ENCODE measurements at places on chromosomes 5 and 9. TPM values are rescaled to one million over a fixed set of nuclear protein-coding genes. Genes with fewer than 3 reads are reported as not detected.

DNA sequence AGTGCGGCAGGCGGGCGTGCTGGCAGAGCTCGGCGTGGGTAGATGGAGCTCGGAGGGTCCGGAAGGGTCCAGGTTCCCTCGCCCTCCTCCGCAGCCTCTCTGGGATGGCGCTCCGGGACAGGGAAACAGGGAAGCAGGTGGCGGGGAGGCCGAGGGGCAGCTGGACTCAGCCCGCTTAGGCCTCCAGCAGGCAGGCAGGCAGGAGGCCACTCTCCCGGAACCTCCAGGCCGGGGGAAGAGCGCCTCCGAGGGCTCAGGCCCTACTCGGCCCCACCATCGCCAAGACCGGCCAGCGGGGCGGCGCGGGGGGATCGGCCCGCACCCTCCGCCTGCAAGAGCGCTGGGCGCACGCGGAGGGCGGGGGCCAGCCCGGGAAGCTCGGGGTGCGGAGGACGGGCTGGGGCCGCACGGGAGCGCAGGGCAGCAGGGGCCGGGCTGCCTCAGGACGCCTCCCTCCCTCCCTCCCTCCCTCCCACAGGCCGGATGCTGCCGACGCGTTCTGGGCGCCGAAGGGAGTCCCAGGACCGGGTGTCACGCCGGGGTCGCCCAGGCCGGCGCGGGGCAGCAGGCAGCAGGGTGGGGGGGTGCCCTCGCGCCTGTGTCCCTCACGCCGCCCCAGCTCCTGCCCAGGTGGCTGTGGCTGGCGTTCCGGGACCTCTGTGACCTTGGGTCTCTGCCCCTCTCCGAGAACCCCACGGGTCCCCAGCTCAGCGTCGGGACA is 977 bp downstream of the MGAT4B start:
- peak overlapping the region; percentile 60 for H3K4me3 ChIP-seq
- DNase-seq = no peak
- H3K27me3 ChIP-seq = no peaks in the 10 kb centered on the region
- H3K4me1 ChIP-seq = peaks cover 30% of the 10 kb centered on the region

DNA sequence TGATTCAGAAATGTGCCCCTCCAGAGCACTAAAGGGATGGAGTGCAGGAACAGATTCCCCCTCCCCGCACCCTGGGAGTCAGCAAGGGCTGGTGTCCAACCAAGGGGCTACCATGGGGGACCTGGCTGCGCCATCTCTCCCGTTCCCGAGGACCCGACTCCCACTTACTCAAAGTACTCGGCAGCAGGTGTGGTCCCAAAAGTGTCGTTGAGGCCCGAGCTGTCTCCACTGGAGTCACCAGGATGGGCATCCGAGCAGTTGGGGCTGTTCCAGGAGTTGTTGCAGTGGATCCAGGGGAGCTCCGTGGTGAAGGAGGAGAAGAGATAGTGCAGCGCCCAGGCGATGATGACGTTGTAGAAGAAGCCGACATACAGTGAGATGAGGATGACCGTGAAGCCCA is 12.9 kb downstream of the SLC6A3 start:
- no peaks in the 10 kb centered on the region for H3K27me3 ChIP-seq
- H3K4me3 ChIP-seq = no peak overlapping the region
- no peak overlapping the region for H3K27ac ChIP-seq
- DNase-seq = no peak
- H3K4me1 ChIP-seq = peaks cover 2% of the 10 kb centered on the region
- H3K36me3 ChIP-seq = no peaks in the 10 kb centered on the region

GRCh38 chr5:96657068-96657467 is 5.1 kb upstream of the CAST start:
- H3K27me3 ChIP-seq = no peaks in the 10 kb centered on the region
- H3K4me3 ChIP-seq = no peak overlapping the region
- peak; percentile 80 for DNase-seq
- H3K27ac ChIP-seq = no peak overlapping the region
- H3K36me3 ChIP-seq = no peaks in the 10 kb centered on the region
- peaks cover 7% of the 10 kb centered on the region for H3K4me1 ChIP-seq

DNA sequence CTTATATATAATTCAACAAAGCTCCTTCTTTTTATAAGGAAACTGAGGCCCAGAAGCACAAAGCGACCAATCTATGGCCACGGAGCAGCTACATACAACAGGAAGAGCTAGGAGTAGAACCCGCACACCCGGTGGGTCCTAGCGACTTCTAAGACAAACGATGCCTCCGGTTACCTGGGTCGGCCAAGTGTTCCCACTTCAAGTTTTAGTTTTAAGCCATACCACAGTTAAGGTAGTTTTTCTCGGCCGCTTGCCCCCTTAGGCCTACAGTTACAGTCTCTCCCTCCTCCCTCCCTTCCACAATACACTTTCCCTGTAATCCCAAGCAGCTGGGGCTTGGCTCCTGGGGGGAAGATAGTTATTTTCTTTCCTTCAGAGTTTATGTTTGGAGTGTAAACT is 533 bp downstream of the SREK1IP1 start:
- peak overlapping the region; percentile 100 for H3K27ac ChIP-seq
- H3K36me3 ChIP-seq = peaks cover 8% of the 10 kb centered on the region
- peaks cover 15% of the 10 kb centered on the region for H3K4me1 ChIP-seq
- no peaks in the 10 kb centered on the region for H3K27me3 ChIP-seq
- DNase-seq = no peak

GRCh38 chr5:74833537-74834266 is 32.5 kb downstream of the FAM169A start:
- H3K27ac ChIP-seq = no peak overlapping the region
- no peak for DNase-seq
- no peaks in the 10 kb centered on the region for H3K36me3 ChIP-seq

DNA sequence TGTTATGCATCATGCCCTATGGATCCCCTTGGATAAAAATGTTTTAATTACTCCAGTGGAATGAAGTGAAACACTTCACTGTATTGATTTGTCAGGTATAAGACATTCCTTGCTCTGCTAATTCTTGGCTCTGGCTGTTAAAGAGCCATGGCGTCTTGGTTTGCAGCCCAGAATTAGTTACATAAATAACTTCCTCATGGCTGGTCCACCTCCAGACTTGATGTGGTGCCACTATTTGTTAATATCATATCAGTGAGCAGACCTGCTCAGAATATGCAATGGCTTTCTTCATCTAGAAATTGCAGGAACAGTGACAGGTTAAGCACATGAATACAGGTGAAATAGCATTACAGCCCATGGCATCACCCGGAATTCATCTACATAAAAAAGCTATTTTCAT is 446.9 kb upstream of the GRIN3A start:
- no peak for DNase-seq
- no peaks in the 10 kb centered on the region for H3K36me3 ChIP-seq
- H3K27me3 ChIP-seq = no peaks in the 10 kb centered on the region
- no peaks in the 10 kb centered on the region for H3K4me1 ChIP-seq
- no peak overlapping the region for H3K27ac ChIP-seq
- H3K4me3 ChIP-seq = no peak overlapping the region

- H3K4me1 ChIP-seq = no peaks in the 10 kb centered on the region
- no peak overlapping the region for H3K4me3 ChIP-seq
- H3K36me3 ChIP-seq = no peaks in the 10 kb centered on the region
- H3K27ac ChIP-seq = no peak overlapping the region
- peaks cover 7% of the 10 kb centered on the region for H3K27me3 ChIP-seq
- no peak for DNase-seq
Observed at GRCh38 chr5:145283141-145283810, 551.9 kb downstream of the PRELID2 start.

DNA sequence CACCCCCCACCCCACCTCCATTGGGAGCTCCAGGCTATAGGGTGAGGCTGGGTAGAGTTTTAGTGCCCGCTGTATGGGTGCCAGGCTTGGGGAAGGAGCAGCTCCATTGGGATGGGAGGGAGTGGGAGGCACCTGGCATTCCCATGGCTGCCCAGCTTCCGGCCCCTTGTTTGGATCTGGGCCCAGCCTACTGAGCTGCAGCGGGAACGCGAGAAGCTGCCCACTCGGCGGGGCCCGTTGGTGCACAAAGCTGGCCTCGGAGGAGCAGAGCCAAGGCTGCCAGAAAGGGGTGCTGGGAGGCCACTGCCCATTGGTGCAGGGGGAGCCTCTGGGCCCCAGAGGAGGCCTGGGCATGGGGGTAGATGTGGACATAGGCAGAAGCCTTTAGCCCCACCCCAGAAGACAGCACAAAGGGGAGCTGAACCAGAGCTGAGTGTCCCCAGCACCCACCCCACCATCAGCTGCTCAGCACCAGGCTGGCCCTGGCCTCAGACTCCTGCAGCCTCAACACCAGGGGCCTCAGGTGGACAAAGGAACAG is 4.4 kb downstream of the LCN9 start:
- DNase-seq = no peak
- no peaks in the 10 kb centered on the region for H3K27me3 ChIP-seq
- H3K36me3 ChIP-seq = no peaks in the 10 kb centered on the region

DNA sequence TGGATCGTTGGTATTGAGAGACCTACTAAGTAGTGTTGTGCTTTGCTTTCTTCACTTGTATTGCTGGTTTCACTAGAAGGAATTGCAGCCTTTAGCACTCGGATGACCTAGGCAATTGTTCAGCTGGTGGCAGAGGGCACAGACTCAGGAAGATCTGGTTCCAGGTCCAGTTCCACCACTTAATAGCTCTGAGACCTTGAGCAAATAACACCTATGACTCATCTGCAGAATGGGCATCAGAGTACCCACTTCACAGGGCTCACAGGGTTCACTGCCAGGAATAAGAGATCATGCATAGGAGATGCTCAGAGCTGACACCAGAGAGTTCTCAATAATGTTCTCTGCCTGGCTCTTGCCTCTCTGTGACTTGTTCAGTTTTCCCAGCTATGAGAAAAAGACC is 133.6 kb downstream of the SIL1 start:
- no peaks in the 10 kb centered on the region for H3K36me3 ChIP-seq
- DNase-seq = no peak
- H3K4me1 ChIP-seq = no peaks in the 10 kb centered on the region
- H3K4me3 ChIP-seq = no peak overlapping the region
- no peaks in the 10 kb centered on the region for H3K27me3 ChIP-seq
- no peak overlapping the region for H3K27ac ChIP-seq

GRCh38 chr5:40354171-40354570 is 325.5 kb upstream of the PTGER4 start:
- H3K27me3 ChIP-seq = no peaks in the 10 kb centered on the region
- no peak for DNase-seq
- H3K36me3 ChIP-seq = no peaks in the 10 kb centered on the region
- no peak overlapping the region for H3K4me3 ChIP-seq
- H3K27ac ChIP-seq = no peak overlapping the region

DNA sequence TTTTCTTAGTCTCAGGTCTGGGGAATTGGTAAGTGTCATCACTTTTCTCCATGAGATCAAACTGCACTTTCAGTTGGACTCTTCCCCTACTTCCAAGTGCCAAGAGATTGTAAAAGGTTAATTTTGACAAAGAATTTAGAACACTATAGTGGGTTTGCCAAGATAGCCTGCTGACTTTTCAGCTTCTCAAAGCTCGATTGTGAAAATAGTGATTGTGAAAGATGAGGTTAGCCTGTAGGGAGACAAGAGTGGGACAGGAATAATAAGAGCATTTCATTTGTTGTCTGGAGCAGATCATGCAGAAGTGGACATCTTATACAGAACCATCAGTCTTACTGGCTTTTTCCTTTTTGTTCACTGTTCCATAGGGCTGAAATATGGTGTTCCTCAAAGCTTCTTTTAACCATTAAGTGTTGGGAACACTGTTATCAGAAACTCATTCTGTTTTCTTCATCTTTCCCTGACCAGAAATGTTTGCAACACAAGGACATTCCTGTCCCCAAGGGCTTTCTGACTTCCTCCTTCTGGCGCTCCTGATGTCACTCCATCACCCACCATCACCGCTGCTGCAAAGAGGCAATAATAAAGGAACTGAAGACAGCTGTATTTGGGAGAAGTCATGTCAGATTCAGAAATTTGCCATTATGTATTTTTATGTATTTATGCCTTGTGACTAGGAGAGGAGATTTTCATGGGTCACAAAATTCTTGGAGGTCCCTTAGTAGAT is 11.6 kb upstream of the SPTAN1 start:
- H3K4me1 ChIP-seq = no peaks in the 10 kb centered on the region
- H3K36me3 ChIP-seq = peaks cover 7% of the 10 kb centered on the region
- no peak overlapping the region for H3K4me3 ChIP-seq
- DNase-seq = no peak
- H3K27me3 ChIP-seq = no peaks in the 10 kb centered on the region

- H3K4me3 ChIP-seq = no peak overlapping the region
- H3K4me1 ChIP-seq = no peaks in the 10 kb centered on the region
- no peaks in the 10 kb centered on the region for H3K27me3 ChIP-seq
- H3K27ac ChIP-seq = no peak overlapping the region
- no peaks in the 10 kb centered on the region for H3K36me3 ChIP-seq
Observed at GRCh38 chr5:172090976-172091547, 84.6 kb upstream of the FBXW11 start.

DNA sequence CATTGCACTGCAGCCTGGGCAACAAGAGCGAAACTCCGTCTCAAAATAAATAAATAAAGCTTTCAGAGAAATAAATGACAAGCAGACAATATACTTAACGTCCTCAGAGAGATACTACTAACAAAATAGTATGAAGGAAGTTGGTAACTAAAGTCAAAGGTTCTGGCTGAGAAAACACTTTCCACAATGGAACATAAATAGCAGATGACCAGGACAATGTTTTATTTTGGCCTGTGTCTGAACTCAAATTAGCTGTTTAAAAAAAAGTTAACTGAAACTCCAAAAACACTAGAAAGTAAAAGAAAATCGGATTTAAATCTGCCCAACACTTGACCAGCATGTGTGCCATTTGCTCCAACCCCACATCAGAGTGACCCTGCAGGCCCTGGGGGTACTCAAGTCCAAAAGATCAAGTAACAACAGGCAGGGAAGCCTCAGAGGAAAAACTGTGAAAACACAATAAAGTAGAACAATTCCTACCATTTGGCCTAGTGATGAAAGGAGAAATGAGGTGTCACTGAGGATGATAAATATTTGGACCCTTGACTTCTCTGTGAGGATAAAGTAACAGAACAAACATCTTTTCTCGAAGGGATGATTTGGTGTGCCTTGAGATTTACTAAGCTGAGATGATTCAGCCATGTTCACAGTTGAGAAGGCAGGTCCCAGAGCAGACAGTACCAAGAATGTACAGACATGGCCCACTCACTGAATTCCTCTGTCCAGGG is 47.7 kb downstream of the LHFPL2 start:
- no peaks in the 10 kb centered on the region for H3K36me3 ChIP-seq
- H3K4me1 ChIP-seq = peaks cover 18% of the 10 kb centered on the region
- no peaks in the 10 kb centered on the region for H3K27me3 ChIP-seq
- H3K4me3 ChIP-seq = no peak overlapping the region

GRCh38 chr5:158116965-158117364 is 258.0 kb upstream of the CLINT1 start:
- DNase-seq = no peak
- H3K27me3 ChIP-seq = no peaks in the 10 kb centered on the region
- H3K4me3 ChIP-seq = no peak overlapping the region
- no peaks in the 10 kb centered on the region for H3K4me1 ChIP-seq
- H3K36me3 ChIP-seq = no peaks in the 10 kb centered on the region

The DMRT3 gene
- total RNA-seq = not detected

The TENT4A gene
- 29.6 TPM for total RNA-seq

The RASGRF2 gene
- total RNA-seq = 4.7 TPM

The PIK3R1 gene
- 23.4 TPM for total RNA-seq

The GARIN3 gene
- total RNA-seq = not detected

The UBTD2 gene
- total RNA-seq = 32.5 TPM

The ANKRD31 gene
- not detected for total RNA-seq

The NTNG2 gene
- 5.1 TPM for total RNA-seq

The SHOC1 gene
- 0.10 TPM for total RNA-seq

The FAM221B gene
- total RNA-seq = not detected

The PCDHGB2 gene
- 5.3 TPM for total RNA-seq

Data from Panc1 (cell line).